NCI-H2029 (cell line): ENCODE measurements at places on chromosomes 7 and 10.

- DNase-seq: no peak
Measured at GRCh38 chr7:140168816-140169215, 8.0 kb downstream of the KDM7A start.

DNA sequence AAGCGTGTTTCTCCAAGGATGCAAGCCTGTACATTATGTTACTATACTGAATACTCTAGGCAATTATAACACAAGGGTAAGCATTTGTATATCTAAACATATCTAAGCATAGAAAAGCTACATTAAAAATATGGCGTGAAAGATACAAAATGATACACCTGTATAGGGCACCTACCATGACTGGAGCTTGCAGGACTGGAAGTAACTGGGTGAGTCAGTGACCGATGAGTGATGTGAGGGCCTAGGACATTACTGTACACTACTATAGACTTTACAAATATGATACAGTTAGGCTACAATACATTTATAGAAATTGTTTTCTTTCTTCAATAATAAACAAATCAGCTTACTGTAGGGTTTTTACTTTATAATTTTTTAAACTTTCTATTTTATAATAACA lies 1127.2 kb upstream of the LRRN3 start:
- DNase-seq: no peak

- DNase-seq: no peak
Measured at GRCh38 chr7:125599387-125599786, 669.8 kb upstream of the POT1 start.

GRCh38 chr7:141915565-141915964 lies 634 bp upstream of the OR9A4 start:
- DNase-seq: no peak

- no peak for DNase-seq
Measured at GRCh38 chr7:157372300-157373232, 35.8 kb downstream of the DNAJB6 start.

DNA sequence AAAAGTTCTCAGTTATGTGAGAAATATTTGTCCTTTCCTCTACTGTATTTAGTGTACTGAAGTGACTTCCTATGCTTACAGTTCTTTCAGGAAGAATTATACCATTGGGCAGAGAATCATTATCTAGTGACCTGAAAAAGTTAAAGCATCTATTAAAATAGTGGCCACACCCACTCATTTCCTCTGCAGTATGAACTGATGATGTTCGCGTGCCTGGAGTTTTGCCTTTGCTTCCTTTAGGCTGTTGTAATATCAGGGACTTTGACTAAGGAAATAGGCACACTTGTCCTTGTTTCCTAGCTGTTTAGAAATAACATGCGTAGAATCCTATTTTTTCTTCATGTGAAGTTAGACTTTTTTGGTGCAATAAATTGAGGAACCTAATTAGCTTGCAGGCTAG lies 100.7 kb downstream of the ZMYND11 start:
- no peak for DNase-seq

DNA sequence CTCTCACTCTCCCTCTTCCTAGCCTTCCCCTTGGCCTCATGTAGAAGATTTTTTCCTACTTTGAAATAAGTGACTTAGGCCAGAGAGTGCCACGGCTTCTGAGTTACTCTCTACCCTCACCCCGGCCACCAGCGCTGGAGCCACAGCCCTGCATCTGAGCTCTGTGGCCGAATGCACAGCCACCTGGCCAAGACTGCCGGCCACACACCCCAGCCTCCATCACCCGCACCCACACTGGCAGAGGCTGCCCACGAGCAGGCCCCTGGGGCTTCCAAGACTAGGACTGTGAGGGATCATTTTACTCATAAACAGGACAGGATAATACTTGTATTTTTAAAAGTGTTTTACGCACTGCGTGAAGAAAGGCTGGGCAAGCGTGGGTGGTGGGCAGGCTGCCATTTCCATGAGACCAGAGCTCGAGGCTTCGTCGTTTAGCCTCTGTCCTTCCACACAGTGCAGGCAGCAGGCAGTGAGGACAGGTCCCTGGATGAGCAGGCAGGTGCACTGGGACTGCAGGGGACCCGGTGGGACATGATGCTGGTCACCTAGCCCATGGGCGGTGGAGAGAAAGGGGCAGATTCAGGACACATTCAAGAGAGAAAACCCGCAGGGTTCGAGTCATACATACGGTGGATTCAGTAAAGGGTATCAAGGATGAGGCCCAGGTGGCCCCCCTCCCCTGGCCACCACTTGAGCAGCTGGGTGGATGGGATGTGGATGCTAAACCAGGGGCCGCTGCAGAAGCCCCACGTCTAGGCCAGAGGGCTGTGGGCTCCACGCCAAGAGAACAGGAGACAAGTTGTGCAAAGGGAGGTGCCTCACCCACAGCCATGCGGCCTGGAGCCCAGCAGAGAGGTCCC lies 35.5 kb upstream of the RNF32 start:
- no peak for DNase-seq

DNA sequence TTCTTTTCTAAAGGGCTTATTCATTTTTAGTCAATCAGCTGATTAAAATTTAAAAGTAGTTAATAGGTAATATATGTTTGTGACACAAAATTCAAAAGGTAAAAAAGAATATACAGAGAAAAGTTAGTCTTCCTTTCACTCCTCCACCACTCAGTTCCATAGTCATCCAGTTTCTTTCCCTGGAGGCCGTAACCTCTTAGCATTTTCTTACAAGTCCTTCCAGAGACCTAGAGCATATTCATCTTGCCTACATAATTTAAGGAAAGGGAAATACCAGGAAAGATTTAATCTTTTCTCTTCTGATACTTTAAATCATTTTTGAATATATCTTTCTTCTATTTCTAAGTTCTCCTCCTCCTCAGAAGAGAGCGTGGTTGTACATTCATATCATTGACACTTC lies 10.1 kb downstream of the GBF1 start:
- no peak for DNase-seq

GRCh38 chr10:122163174-122164022 lies 107.7 kb upstream of the BTBD16 start:
- peak; percentile 35 for DNase-seq
